Hindlimb muscle (tissue), 1 donor: ENCODE measurements at places on chromosomes 1 and 21. TPM values are rescaled to one million over a fixed set of nuclear protein-coding genes. Genes with fewer than 3 reads are reported as not detected.
A peak's percentile ranks its signal among the peaks of the same experiment; 100 is the strongest.

- no peak for DNase-seq
Observed at GRCh38 chr1:40640314-40641076, 25.0 kb downstream of the RIMS3 start.

Gene LGR6
- polyA plus RNA-seq = 0.34 TPM

Gene IL20
- not detected for polyA plus RNA-seq

Gene LCE1C
- polyA plus RNA-seq = not detected

DNA sequence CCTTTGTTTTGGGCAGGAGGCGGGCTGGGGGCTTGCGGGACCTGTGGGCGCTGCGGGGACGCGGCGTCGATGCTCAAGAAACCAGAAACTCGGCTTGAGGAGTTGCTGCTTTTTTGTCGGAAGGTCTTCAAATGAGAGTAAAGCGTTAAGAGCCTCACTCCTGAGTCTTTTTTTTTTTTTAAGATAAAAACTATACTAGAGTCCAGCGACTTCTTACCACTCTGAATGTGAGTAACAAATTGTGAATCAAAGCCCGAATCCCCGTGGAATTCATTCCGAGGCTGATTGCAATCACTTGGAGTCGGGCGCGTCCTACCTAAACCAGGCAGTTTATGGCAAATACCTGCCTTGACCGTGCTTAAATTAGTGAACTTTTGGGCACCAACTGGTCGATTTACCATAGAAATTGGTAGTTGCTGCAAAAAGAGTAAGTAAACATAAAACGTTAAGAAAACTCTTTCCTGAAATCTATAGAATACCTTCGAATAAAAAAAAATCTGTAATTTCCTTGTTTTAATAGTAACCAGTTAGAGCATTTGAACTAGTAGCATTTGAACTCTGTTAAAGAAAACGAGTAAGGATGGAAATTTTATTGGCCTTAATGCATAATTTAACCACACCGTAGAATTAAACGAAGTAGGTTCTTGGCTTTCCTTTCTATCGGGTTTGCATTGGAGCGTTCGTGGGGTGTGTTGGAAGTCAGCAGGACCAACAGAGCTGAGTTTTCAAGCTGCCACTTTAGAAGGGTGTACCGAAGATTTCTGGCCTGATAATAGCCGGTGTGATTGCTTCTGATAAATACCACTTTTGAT, 769 bp downstream of the GPSM2 start:
- DNase-seq = peak; percentile 26

- no peak for DNase-seq
Observed at GRCh38 chr1:44724296-44724954, 6.5 kb downstream of the RNU5D-1 start.

DNA sequence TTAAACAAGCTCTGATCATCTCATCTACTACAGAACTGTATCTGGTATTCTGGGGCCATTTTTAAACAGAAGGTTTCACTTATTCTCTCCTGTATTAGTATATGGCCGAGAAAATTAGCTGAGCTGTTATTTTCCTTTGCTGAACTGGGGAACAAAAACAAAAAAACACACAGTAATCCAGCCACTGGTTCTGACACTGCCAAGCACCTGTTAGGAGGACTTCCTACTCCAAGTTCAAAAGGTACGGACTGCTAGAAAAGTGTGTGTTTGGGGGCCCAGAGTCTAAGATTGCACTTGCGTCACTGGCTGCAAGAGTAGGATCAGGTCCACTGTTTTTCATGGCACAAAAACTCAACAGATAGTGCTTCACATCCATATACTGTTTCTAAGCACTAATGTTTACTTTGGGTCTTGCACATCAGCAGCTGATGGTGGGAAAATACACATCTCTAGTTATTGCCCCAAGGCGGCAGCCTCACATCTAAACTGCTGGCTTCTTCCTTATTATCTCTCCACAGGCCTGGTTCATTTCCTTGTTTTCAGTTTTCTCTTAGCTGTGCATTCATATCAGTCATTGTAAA, 226.1 kb downstream of the FGGY start:
- DNase-seq = no peak

- no peak for DNase-seq
Observed at GRCh38 chr1:178374016-178374415, 122.7 kb downstream of the CLEC20A start.

Gene FHL3
- 162 TPM for polyA plus RNA-seq

DNA sequence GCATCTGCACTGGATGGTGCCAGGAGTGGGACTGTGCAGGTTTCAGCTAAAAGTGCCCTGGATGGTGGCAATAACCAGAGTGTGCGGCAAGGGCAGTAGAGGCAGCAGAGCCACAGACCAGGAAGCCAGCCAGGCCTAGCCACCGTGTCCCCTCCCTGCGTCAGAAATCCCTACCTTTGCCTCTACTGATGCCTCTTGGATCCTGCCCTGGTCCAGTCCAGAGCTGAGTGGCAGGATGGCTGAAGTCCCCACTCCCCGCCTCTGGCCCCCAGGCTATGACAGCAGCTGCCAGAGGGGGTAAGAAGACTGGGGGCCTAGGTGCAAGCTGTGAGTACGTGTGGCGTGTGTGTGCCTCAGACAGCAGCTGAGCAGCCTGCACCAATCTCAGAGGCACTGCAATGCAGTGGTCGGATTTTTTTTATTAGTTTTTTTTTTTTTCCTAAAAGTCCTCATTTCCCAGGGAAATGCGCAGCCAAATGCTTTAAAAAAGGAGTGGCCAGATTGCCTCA, 51.9 kb downstream of the SYT2 start:
- DNase-seq = no peak

DNA sequence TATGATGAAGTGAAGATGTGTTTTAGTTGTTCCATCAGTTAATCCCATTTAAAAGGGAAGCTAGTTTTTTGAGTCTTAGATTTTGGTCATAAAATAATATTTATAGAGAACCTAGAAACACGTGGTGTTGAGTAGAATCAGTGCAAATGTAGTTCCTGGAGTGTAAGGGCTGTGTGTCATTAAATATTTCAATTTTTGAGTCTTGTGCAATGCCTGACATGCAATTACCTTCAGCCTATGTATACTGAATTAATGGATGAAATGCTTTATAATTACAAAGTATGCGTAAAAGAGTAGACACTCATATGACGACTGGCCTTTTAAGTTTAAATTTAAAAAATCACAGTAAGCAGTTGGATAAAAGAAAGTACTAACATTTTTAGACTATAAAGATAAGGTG, 75.0 kb downstream of the NEK7 start:
- DNase-seq = no peak

Gene ADAM30
- polyA plus RNA-seq = not detected

DNA sequence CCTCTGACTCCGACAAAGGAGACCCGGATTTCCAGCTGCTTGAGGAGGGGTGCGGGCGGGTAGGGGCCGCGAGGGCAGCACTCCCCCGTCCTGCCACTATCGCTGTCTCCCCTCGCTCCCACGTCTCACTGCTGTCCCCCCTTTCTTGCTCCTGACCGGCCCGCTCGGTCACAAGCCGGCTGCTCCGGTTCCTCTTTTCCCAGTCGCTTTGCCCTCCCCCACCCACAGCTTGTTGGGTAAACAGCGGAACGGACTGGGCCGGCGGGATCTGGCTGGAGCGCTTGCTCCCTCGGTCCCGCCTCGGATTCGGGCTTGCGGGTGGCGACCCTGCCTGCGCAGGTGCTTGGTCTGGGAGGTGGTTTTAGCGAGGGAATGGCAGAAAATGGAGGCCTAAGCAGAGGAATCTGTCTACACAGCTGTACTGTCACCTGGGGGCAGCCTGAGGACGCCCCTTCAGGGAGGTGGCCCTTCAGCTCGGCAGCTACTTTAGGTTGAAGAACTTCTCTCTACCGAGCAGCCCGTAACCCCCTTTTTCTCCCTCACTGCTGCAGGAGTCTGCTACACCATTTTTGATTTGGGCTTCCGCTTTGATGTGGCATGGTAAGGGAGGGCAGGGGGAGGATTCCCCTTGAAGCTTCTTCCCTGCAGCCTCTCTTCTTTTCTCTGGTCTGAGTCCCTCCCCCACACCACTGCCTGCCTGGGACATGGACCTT, 645 bp downstream of the ATP6V0B start:
- DNase-seq = peak; percentile 39

Gene NBPF11
- polyA plus RNA-seq = 23.1 TPM

GRCh38 chr1:48523558-48523957, 51.6 kb upstream of the SPATA6 start:
- DNase-seq = no peak
